ENCODE measurements at places on chromosomes 16 and 17. TPM values are rescaled to one million over a fixed set of nuclear protein-coding genes. Genes with fewer than 3 reads are reported as not detected.

NLRP1 gene
- total RNA-seq: 12.1 TPM

MT4 gene
- not detected for total RNA-seq

EEF2K gene
- total RNA-seq: 19.6 TPM

PABPN1L gene
- total RNA-seq: not detected

XYLT1 gene
- 14.5 TPM for total RNA-seq

RGS11 gene
- total RNA-seq: 3.4 TPM

HSD11B2 gene
- 35.1 TPM for total RNA-seq

PAM16 gene
- total RNA-seq: 81.8 TPM

BRICD5 gene
- 11.9 TPM for total RNA-seq

RBFOX1 gene
- 2.0 TPM for total RNA-seq

FBXW10 gene
- not detected for total RNA-seq

LGALS9B gene
- total RNA-seq: not detected

GRIN2A gene
- total RNA-seq: 1.5 TPM

TAT gene
- total RNA-seq: not detected

ETV4 gene
- 78.4 TPM for total RNA-seq

CAVIN1 gene
- total RNA-seq: 65.2 TPM

TBC1D3H gene
- not detected for total RNA-seq

LPCAT2 gene
- 2.8 TPM for total RNA-seq

GLIS2 gene
- 14.3 TPM for total RNA-seq

CTRB1 gene
- not detected for total RNA-seq

IRX3 gene
- total RNA-seq: 2.4 TPM

ARHGDIA gene
- total RNA-seq: 247 TPM

GJD3 gene
- not detected for total RNA-seq

KRTAP4-5 gene
- not detected for total RNA-seq

ZNF469 gene
- 4.4 TPM for total RNA-seq

JPH3 gene
- total RNA-seq: 30.3 TPM

SLC9A5 gene
- 9.1 TPM for total RNA-seq

TERB1 gene
- not detected for total RNA-seq

APOBR gene
- not detected for total RNA-seq

TNP2 gene
- not detected for total RNA-seq

TBC1D3G gene
- total RNA-seq: not detected

KRT36 gene
- total RNA-seq: not detected

SLC5A10 gene
- not detected for total RNA-seq

NPIPA2 gene
- 15.8 TPM for total RNA-seq

GOSR2 gene
- total RNA-seq: 53.5 TPM

CLCN7 gene
- 70.0 TPM for total RNA-seq

KRTAP16-1 gene
- not detected for total RNA-seq

HEXD gene
- total RNA-seq: 24.1 TPM

RNF112 gene
- total RNA-seq: 0.81 TPM

SLC13A2 gene
- not detected for total RNA-seq
